Activated naive CD4-positive, alpha-beta T cell treated with Interleukin-2 at 50 U/mL for 16 hours (primary cell): ENCODE measurements at places on chromosomes 3 and 15.

GRCh38 chr3:11629716-11630115 lies 14.0 kb downstream of the VGLL4 start:
- no peak for DNase-seq

DNA sequence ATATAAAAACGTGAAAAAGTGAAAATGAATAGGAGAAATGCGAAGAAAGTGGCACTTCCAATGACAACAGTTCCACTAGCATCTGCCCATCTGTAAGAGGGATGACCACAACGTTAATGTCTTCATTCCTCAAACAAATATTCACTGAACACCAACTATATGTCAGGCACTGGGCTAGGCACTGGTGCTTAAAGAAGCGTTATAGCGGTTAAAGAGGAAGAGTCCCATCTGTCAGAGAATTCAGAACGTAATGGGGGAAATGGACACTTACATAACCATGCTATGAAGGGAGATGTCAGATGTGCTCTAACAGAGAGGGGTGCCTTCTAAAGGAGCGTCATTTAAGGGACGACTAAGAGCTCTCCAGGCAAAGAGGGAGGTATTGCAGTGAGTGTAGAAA lies 8.2 kb downstream of the RUBCN start:
- DNase-seq: no peak

DNA sequence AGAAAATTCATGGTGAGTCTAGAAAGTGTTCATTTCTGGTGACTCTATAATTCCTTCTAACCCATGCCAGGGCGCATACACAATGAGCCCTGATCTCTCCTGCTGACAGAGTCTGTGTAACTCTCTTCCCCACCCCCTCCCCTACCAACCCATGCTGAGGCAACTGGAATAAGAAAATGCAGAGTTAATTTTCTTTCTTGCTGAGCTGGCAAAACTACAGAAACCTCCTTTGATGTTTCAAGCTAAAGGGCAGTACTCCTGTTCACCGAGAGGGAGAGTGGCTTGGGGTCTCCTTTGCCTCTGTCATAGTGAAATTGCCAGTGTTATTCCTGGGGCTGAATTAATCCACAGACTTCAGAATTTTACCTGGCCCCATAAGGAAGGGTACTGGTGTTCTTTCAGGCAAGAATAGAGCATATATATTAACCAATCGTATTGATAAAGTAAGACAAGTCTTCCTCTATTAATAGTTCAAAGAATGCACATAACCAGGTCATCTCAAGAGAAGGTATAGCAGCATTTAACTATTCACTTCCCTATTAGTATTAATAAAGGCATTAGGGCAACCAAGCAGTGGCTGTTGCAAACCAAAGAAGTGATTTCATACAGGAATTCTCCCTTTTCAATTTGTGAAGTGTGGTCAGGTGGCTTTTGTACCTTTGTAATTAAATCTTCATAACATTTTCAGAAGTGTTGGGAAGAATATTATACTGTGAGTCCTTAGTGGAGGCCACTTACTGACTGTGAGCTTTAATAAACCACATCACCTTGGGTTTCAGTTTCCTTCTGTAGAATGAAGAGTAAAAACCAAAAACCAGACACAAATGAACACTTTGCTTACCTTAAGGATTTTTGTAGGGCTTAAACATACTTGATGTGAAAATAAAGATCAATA lies 4.1 kb downstream of the GAP43 start:
- no peak for DNase-seq

DNA sequence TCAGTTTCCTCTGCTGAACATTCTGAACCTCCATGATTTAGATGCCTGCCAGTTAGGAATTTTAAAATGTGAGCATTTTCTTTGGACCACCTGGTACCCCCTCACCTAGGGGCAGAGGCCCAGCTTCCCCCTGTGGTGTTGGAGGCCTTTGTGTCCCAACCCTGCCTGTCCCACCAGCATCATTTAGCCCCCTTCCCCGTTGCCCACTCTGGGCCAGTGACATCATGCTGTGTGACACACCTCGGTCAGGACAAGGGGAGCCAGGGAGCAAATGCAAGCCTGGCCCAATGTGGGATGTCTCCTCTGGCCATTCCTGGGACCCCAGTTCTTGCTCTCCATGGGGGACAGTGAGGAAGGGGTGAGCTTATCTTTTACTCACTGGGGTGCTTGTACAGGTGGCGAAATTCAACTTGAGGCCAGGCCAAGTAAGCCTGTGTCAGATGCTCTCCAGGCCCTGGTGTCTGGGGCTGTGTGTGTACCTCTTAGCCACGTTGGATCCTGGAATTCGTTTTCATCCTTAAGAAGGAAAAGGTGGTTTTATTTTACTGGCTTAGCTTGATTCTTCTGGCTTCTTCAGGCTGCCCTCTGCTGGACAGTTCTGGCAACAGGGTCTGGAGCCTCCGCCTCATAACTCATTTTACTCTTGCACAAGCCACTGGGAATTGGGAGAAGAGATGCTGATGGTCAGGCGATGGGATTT lies 49.7 kb upstream of the MYZAP start:
- DNase-seq: peak; percentile 19

DNA sequence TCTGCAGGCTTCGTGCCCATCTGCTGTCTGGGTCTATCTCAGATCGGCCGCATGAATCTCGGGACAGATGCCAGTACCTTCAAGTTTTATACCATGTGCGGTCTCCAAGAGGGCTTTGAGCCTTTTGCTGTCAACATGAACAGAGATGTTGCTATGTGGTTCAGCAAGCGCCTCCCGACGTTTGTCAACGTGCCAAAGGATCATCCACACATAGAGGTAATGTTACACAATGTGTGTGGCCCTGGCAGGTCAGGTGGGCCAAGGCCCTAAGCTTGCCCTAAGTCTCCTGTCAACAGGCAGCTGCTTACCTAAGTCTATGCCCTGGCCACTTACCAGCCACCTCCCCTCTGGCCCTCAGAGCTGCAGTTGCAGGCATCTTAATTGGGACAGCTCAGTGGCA lies 324.0 kb upstream of the CHRM5 start:
- no peak for DNase-seq

- no peak for DNase-seq
These were observed 211.0 kb upstream of the DPPA4 start for GRCh38 chr3:109548192-109548938.

DNA sequence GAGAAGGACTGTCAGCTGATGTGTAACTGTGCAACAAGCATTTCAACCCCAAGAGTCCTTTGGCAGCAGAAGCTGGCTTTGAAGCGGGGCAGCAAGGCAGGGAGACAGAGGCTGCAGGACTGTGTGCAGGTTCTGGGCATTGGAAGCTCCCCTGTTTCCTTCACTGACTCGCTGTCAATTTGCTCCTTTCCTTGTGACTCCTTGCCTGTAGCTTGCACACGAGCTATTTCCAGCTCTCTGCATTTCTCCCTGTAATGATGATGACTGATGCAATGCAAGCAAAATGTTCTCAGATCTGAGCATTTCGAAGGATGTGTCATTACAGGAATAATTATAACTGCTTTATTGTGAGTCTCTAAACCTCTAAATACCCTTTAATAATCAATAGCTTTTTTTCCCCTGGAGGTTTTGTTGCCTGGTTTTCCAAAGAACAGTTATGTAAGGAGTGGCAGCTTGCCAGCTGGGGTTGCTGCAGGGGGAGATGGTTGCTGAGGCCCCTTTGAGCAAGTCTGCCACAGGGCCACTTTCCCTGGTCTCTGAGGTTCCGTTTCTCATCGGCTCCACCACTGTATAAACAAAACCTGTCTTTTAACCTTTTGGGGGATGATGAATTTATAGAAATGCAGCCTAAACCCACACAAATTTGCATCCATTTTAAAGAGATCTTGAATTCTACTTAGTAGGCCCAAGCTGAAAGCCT lies 2.8 kb downstream of the APOD start:
- DNase-seq: no peak

DNA sequence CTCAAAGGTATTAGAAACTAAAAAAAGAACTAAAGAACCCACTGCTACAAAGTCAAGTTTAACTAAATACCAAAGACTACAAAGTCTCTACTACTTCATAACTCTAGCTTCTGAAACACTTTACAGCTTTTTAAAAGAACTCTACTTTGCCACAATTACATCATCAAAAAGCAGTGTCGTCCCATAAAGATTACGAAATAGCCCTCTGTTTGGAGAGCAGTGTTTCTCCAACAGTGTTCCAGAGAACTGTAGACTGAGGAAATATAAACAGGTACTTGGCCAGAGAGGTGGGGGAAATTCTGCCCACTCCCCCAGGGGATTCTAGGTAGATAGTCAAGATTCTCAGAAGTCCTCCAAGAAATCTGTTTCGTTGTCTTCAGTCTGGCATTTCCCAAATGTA lies 225.6 kb downstream of the PDZRN3 start:
- DNase-seq: no peak

- no peak for DNase-seq
These were observed 45.0 kb downstream of the SOX2 start for GRCh38 chr3:181756645-181757297.

DNA sequence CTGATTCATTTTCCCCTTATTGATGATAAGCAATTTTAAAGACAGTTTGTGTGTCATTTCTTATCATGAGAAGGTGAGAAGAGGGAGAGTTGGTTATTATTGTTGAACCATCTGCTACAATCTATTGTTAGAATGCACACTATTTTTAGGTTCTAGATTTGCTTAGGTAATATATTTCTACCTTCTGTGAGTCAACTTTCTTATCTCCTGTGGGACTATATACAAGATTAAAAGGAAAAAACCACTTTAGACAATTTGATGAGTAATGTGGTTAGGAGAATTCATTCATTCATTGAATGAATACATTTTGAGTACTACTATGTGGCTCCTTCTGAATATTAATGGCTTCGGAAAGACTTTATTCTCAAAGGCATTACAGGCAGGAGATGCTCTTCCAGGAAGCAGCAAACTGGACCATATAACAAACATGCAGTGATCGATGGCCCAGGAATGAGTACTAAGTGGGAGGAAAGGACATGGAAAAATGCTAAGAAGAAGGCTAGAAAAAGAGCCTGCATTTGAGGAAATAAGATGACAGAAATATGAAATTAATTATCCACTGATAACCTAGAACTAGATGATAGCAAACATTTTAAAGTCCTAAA lies 22.4 kb downstream of the SPTSSB start:
- DNase-seq: no peak

DNA sequence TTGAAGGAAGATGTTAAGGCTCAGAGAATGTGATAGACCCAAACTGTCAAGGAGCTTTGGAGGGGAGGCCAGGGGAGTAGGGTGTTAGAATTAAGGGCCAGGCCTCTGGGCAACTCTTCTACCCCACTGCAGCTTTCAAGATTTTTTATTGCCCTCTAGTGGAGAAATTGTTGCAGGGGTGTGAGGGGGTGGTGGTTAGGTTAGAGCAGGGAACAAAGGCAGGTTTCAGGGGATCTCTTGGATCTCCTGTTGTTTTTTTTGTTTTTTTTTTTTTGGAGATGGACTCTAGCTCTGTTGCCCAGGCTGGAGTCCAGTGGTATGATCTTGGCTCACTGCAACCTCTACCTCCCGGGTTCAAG lies 1.4 kb upstream of the SEC13 start:
- DNase-seq: no peak

DNA sequence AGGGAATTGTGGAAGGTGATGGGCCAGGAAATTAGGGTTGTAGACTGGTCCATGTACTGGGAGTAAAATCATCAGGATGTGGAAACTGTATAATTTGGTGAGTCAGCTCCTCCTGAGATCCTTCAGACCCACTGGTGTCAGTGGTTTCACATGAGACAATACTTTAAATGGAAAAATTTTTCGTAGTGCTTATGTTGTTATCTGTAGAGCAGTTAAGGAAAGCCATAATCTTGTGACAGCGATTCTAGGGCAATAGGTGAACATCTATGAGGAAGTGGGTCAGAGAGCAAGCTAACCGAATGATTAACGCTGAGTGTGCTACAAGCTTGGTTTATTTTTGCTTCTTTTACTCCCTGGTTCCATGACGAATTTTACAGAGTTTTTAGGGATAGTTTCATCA lies 200.6 kb downstream of the CADM2 start:
- DNase-seq: no peak

GRCh38 chr3:133472242-133472641 lies 72.4 kb downstream of the BFSP2 start:
- DNase-seq: no peak

GRCh38 chr3:23402728-23403492 lies 199.8 kb downstream of the UBE2E2 start:
- DNase-seq: no peak

DNA sequence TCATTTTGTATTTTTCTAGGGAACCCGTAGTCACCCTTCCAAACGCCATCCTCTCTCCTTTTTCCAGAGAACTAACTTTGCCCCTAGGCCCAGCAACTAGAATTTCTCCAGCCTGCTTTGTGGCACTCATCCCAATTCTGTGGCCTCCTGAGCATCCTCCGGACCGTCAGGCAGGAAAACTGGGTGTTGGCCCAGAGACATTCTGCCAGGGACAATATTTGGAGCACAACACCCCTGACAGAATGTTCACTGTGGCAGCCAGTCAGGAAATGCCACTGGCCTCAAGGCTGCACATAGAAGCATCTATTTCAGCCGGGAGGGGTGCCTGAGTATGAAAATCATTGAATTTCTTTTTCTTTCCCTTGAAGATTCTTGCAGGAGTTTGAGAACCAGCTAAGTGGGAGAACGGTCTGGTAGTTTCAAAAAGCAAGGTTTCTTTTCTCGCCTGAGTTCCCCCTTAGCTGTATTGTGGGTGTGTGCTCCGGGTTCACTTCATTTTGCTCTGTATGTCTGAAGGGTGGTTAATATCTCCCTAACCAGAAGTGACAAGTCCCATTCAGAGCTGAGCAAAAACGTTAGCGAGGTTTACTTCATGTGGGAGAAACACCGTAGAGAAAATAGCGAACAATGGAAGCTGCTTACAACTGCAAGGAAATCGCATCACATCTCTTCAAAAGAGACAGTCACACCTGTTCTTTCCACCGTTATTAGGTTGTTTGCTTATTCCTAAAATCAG lies 108.1 kb upstream of the TPM1 start:
- DNase-seq: no peak

GRCh38 chr3:60414011-60414410 lies 837.2 kb downstream of the FHIT start:
- DNase-seq: no peak

DNA sequence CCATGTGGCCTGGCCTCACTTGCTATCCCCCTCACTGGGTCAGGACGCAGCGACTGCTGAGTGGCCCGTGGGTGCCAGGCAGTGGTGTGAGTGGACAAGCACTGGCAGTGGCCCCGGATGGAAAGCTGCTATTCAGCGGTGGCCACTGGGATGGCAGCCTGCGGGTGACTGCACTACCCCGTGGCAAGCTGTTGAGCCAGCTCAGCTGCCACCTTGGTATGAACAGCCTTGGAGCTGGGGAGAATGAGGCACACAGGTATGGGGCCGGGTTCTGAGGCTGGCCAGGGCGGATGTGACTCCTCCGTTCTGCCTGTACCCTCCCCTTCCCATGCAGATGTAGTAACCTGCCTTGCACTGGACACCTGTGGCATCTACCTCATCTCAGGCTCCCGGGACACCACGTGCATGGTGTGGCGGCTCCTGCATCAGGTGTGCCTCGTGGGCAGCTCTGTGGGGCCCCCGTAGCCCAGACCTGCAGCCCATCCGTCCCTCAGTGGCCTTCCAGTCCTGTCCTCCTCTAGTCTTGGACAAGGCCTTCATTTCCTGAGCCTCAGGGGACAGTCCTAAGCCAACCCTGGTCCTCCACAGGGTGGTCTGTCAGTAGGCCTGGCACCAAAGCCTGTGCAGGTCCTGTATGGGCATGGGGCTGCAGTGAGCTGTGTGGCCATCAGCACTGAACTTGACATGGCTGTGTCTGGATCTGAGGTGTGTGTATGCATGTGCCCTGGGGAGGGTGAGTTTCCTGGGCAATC lies 28.2 kb downstream of the NBEAL2 start:
- no peak for DNase-seq
